ENCODE measurements at places on chromosomes 1 and 21.

GRCh38 chr1:35777109-35777508, 7.3 kb upstream of the CLSPN start:
- no peak for DNase-seq

DNA sequence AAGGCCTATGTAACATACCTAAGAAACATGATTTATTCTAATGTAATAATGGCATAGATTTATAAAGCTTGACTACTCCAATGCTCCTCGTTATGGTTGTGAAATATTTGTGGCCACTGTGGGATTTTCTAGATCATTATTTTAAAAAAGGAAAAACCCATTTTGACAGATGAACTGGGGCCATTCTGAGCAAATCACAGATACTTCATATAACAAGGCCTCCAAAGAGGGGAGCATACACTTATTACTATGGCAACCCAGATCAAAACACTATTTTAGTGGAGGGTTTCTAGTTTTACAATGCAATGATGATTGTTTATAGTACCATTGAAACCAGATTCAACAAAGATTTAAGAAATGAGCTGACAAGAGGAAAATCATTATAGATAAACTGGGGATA, 346.6 kb downstream of the ZNF326 start:
- DNase-seq = no peak

GRCh38 chr1:8023287-8023994, 2.7 kb downstream of the ERRFI1 start:
- no peak for DNase-seq

- no peak for DNase-seq
These were observed 1160.8 kb upstream of the ADGRL2 start for GRCh38 chr1:80639777-80640533.

GRCh38 chr1:9062021-9062471, 7.4 kb downstream of the SLC2A5 start:
- DNase-seq = no peak

GRCh38 chr1:9406111-9406510, 113.4 kb downstream of the SPSB1 start:
- DNase-seq = no peak

DNA sequence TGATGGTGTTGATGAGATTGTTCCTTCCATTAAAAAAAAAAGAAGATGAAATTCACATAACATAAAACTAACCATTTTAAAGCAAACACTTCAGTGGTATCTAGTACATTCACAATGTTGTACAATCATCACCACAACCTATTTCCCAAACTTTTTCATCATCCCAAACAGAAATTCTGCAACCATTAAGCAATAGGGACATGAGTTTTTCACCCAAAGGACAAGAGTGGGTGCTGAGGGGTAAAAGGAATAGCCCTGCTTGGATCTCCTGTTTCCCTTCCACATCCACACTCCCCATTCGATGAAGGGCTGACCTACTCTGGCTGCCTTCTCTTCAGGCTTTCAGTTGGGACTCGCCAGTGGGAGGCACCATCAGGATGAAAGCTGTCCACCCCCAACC, 59.3 kb downstream of the SLC9A1 start:
- DNase-seq = peak; percentile 91

DNA sequence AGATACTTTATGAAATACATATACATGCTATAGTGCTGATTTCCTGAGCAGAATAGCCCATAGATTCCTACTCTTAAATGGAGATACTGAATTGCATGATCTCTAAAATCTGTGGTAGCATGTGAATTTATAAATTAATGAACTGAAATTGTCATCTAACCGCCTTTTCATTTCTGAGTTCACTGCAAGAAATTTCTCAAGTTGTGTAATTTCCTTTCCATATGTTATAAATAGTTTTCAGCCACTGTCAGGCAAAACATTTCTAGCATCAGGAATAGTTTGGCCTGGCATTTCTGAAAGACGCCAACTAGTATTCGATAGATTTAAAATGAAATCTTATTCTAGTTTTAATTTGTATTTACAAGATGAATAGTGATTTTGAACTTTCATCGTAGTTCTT, 310.1 kb downstream of the USH2A start:
- DNase-seq = peak; percentile 20

GRCh38 chr1:165933446-165934170, 106.2 kb downstream of the UCK2 start:
- DNase-seq = no peak

GRCh38 chr1:78607944-78608343, 12.3 kb upstream of the IFI44L start:
- no peak for DNase-seq

GRCh38 chr1:168225476-168226190, at the start of gene SFT2D2:
SFT2D2 (plus strand) TSS chr1:168226004; CDS start chr1:168226080, 76 bp downstream.
- DNase-seq = peak; percentile 77

DNA sequence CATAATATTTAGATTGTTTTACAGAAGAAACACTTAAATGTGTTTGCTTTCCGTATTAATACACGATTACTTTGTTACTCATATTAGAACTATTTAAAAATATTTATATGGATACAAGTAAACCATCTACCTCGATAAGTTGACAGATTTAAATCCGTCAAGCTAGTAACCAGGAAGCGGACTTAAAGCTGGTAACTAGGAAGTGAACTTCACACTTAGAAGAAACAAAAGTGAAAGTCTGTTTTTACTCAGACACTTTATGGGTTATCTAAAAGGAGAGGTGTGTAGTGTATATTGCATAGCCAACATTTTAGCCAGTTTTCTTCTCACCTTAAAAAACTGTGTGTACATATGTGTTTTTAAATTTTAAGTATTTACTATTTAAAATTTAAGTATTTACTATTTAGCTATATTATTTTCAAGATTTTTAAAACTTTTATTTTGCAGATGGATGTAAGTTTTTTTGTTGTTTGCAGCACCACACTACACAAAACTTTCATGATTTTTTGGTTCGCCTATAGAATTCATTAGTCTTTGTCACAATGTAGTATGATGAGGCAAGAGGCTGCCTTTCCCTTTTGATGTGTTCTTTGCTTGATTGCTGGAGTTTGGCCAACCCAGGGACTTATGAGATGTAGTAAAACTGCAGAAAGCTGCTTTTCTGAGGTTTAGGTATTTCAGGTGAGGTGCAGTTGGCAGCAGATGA, 2.7 kb downstream of the USP25 start:
- peak; percentile 68 for DNase-seq

GRCh38 chr1:65443647-65444046, 23.2 kb downstream of the LEPR start:
- DNase-seq = no peak

GRCh38 chr1:3817138-3817740, 20.9 kb upstream of the LRRC47 start:
- no peak for DNase-seq

- no peak for DNase-seq
These were observed 9.3 kb upstream of the ST6GALNAC5 start for GRCh38 chr1:76857973-76858372.

DNA sequence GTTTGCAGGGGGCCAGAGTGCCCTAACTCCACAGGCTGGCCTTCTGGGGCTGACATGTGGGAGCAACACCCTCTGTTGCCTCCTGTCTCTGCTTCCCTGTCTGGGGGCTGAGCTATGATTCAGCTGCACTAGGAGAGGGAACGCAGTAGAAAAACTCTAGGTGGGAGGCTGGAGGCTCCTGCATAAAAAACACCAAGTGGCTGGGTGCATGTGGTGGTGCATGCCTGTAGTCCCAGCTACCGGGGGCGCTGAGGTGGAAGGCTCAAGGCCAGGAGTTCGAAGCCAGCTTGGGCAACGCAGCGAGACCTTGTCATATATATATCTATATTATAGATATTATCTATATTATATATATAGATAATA, 5.6 kb downstream of the KIF17 start:
- no peak for DNase-seq

DNA sequence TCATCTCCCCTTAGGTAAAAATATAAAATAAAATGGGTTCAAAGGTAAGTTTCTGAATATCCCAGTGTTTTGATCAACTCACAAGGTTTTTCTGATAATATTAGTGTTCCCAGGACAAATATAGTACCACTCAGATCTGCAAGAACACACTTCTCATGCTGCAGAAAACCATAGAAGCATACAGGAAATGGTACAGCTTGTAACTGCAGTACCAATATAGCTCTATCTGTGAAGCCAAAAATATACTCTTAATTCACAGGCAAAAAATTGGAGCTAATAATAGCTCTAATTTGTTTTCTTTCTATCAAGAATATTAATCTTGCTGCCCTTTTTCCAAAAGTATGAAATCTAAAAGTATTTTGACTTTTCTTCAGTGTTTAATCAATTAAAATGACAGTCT, 13.2 kb downstream of the VPS45 start:
- DNase-seq = no peak

GRCh38 chr1:244444854-244445253, 6.9 kb downstream of the ADSS2 start:
- no peak for DNase-seq

- DNase-seq = no peak
These were observed 61.5 kb downstream of the SYT2 start for GRCh38 chr1:202648605-202649226.

- DNase-seq = no peak
These were observed 70.2 kb downstream of the TOR3A start for GRCh38 chr1:179151908-179152682.

GRCh38 chr1:153800516-153800915, 25.3 kb downstream of the SLC27A3 start:
- DNase-seq = no peak

DNA sequence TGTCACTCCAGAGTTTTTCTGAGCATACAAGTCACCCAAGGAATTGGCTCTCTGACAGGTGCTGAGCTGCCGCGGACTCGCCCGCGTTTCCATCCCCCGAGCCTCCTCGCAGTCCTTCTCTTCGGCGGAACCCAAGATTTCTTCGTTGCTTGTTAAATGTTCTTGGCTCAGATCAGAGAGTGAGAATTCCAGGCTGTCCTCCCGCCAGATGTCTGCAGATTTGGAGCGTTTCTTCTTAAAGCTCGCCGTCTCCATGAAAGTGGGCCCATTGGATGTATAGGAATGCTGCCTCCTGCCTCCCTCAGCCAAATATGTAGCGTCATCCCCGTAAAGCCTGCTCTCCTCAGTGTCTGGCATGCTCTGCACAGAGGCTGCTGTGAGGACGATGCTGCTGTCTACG, 77.8 kb downstream of the TIAM1 start:
- no peak for DNase-seq

GRCh38 chr1:45926330-45926729, 122.9 kb downstream of the MAST2 start:
- DNase-seq = no peak

GRCh38 chr1:91798241-91798648, 87.7 kb downstream of the TGFBR3 start:
- no peak for DNase-seq

GRCh38 chr1:157482174-157482573, 70.1 kb downstream of the FCRL5 start:
- no peak for DNase-seq

GRCh38 chr1:21293537-21294265, 3.4 kb upstream of the ECE1 start:
- no peak for DNase-seq

DNA sequence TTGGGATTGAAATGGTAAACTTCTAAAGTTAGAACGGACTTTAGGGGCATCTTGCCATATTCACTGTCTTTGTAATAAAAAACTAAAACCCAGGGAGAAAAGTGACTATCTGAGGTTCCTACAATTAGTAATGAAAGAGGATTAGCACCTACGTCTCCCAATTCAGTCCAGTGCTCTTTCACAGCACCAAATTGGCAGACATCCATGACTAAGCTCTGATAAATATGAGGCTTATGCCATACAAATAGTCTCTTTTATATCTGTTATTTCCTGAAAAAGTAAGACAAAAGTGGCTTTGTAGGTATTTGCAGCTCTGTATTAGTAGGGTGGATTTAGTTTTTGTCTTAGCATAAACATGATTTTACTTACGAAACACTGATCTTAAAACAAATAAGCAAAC, 315.0 kb upstream of the NRIP1 start:
- DNase-seq = no peak

GRCh38 chr1:6511056-6511455, 19.6 kb upstream of the PLEKHG5 start:
- DNase-seq = no peak

DNA sequence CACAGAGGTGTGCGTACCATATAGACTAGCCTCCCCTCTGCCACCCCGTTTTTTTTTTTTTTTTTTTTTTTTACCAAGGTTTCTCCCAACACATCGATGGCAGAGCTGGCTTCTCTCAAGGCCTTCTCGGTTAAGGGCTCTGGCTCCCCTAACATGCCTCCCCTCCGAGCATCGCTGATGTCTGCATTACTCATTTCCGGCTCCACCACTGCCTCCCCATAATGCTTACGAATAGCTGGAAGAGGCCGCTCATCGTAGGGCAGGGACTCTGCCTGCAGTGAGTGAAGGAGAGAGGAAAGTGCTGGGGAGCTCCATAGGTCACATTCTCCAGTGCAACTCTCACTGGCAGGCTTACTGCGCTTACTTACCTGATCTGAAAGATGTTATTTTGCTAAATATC, 20.6 kb downstream of the CEP104 start:
- no peak for DNase-seq

- DNase-seq = no peak
These were observed 7.2 kb downstream of the GORAB start for GRCh38 chr1:170539154-170539553.

GRCh38 chr21:36437745-36438128, 42.2 kb downstream of the CLDN14 start:
- DNase-seq = no peak

Data from inflammatory macrophage treated with lipopolysaccharide for 1 hour (primary cell).